ENCODE measurements at places on chromosomes 7 and 10. TPM values are rescaled to one million over a fixed set of nuclear protein-coding genes. Genes with fewer than 3 reads are reported as not detected.

GRCh38 chr10:100485366-100485765 lies 22.6 kb downstream of the WNT8B start:
- H3K4me3 ChIP-seq = no peak overlapping the region
- peaks cover 58% of the 10 kb centered on the region for H3K27me3 ChIP-seq
- peaks cover 15% of the 10 kb centered on the region for H3K36me3 ChIP-seq

DNA sequence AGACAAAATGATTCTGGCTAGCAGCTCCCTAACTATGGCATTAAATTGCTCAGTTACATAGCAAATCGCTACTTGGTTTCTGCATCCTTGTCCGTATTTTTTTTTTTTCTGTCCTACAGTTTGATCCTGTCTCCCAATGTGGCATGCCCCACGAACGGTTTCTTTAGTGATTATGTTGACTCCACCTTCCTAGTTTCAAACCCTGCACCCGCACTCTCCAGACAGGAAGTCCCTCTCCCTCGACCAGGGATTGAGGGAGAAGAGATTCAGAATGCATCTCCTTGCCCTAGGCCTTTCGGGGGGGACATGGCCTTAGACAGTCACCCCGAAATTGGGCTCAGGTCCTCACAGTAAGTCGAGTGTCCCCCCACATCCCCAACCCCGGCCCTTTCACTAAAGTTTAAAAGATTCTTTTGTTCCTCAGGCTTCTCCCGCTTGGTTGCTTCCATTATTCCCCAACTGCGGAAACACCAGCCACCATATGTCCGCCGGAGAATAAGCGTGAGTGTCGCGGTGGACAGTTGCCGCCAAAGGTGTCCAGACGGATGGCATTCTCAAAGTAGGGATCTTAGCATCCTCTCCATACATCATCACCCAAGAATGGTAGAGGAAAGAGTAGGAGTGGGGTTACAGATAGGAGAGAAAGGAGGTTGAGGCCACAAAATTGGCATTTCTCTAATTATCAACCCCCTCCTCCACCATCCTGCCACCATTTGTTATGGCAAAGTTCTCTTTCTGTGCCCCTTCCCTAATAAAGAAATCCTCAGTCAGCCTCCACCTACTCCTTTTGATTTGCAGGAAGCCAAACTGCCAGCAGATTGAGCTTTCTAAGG lies 7.3 kb downstream of the EVX1 start:
- H3K4me1 ChIP-seq = peaks cover 14% of the 10 kb centered on the region
- H3K4me3 ChIP-seq = no peak overlapping the region
- no peaks in the 10 kb centered on the region for H3K36me3 ChIP-seq

DNA sequence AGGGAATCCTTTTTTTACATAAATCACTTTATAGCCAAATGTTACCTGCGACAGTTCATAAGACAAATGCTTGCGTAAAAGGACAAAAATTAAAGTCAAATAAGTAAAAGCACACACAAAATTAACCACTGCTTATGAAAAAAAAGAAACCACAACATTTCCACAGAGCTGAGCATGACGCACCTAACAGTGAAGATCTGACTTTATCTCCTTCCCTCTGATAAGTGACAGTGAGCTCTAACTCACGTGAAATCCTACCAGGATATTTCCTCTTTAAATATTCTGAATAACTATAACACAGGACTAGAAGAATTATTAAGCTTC lies 225.5 kb downstream of the SFMBT2 start:
- no peak overlapping the region for H3K4me3 ChIP-seq
- H3K27me3 ChIP-seq = peaks cover 6% of the 10 kb centered on the region
- H3K4me1 ChIP-seq = peaks cover 4% of the 10 kb centered on the region
- H3K27ac ChIP-seq = no peak overlapping the region
- H3K36me3 ChIP-seq = no peaks in the 10 kb centered on the region

GRCh38 chr10:122207596-122207995 lies 63.5 kb upstream of the BTBD16 start:
- H3K27me3 ChIP-seq = no peaks in the 10 kb centered on the region
- no peak for DNase-seq
- H3K4me1 ChIP-seq = peaks cover 7% of the 10 kb centered on the region
- peaks cover 40% of the 10 kb centered on the region for H3K36me3 ChIP-seq
- peak overlapping the region; percentile 29 for H3K27ac ChIP-seq

- no peak for DNase-seq
- no peak overlapping the region for H3K27ac ChIP-seq
- no peaks in the 10 kb centered on the region for H3K36me3 ChIP-seq
- H3K27me3 ChIP-seq = peaks cover 3% of the 10 kb centered on the region
- H3K4me1 ChIP-seq = peaks cover 13% of the 10 kb centered on the region
- H3K4me3 ChIP-seq = no peak overlapping the region
Measured at GRCh38 chr10:58473976-58474375, 38.7 kb upstream of the BICC1 start.

- DNase-seq = no peak
- no peak overlapping the region for H3K27ac ChIP-seq
- no peaks in the 10 kb centered on the region for H3K36me3 ChIP-seq
- no peak overlapping the region for H3K4me3 ChIP-seq
- H3K27me3 ChIP-seq = peaks cover 7% of the 10 kb centered on the region
Measured at GRCh38 chr7:63117-63480, 129.3 kb upstream of the FAM20C start.

- DNase-seq = no peak
- peak overlapping the region; percentile 9 for H3K4me3 ChIP-seq
- H3K4me1 ChIP-seq = peaks cover 35% of the 10 kb centered on the region
- H3K27ac ChIP-seq = peak overlapping the region; percentile 54
Measured at GRCh38 chr7:130994378-130995115, 260.5 kb upstream of the KLF14 start.

The MRLN gene
- total RNA-seq = 0.75 TPM

The GNB2 gene
- 179 TPM for total RNA-seq

DNA sequence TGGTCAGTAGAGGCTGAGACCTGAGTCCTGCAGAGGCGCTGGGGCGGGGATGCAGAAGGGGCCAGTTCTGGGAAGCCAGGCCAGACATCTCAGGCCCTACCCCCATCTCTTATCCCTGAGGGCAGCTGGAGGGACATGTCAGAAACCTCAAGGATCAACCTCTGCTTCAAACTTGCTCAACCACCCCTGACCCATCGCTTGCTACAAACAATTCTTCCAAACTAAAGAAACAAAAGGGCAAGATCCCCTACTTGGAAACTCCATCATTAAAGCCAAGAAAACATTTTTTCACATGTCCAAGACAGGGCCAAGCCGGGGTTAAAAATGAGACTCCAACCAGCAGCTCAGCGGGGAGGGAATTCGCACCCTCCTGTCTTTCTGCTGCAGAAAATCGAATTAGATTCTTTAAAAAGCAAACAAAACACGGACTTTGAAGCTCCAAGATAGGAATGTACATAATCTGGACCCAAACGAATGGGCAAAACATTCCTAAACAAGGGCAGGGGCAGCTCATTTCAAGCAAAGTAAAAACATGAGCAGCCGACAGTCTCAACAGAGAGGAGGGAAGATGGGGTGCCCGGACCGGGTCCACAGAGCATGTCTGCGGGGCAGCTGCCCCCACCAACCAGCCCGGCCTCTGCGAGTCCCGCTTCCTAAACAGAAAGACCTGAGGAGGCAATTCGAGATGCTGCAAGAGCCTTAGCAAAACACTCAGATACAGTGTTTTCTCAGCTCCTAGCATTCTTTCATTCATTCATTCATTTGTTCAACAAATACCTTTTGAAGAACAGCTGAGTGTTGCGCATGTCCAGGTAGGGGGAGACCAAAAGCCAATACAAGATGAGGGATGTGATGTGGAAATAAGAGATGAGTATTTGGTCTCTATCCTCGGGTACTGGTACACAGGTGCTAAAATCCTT lies 44.8 kb downstream of the CHST15 start:
- DNase-seq = no peak

- no peak for DNase-seq
- H3K36me3 ChIP-seq = peaks cover 8% of the 10 kb centered on the region
- peaks cover 8% of the 10 kb centered on the region for H3K4me1 ChIP-seq
- H3K27ac ChIP-seq = no peak overlapping the region
- peak overlapping the region; percentile 46 for H3K4me3 ChIP-seq
- H3K27me3 ChIP-seq = peaks cover 2% of the 10 kb centered on the region
Measured at GRCh38 chr7:64905547-64905946, 2.5 kb downstream of the ZNF273 start.

- H3K27ac ChIP-seq = no peak overlapping the region
- H3K4me3 ChIP-seq = peak overlapping the region; percentile 84
- H3K4me1 ChIP-seq = peaks cover 52% of the 10 kb centered on the region
- peaks cover 4% of the 10 kb centered on the region for H3K27me3 ChIP-seq
Measured at GRCh38 chr10:79244841-79245504, 102.3 kb upstream of the PPIF start.

DNA sequence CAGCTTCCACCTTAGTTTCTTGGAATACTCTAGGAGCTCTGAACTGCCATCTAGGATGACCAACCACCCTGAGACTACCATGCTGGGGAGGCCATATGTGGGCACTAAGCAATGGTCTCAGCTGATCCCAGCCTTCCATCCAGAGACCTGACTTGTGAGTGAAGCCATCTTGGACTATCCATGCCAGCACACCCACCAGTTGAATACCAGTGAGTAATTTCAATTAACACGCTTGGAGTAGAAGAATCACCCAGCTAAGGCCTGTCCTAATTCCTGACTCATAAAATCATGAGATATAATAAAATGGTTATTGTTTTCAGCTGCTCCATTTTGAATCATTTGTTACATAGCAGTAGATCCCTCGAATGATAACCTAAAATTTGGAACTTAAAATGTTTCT lies 5.2 kb upstream of the KIF5B start:
- H3K27ac ChIP-seq = no peak overlapping the region
- no peak overlapping the region for H3K4me3 ChIP-seq
- no peaks in the 10 kb centered on the region for H3K27me3 ChIP-seq
- no peak for DNase-seq
- no peaks in the 10 kb centered on the region for H3K36me3 ChIP-seq

The MRPL32 gene
- total RNA-seq = 62.8 TPM

GRCh38 chr10:33547976-33548375 lies 213.5 kb upstream of the NRP1 start:
- no peak overlapping the region for H3K27ac ChIP-seq
- no peak for DNase-seq
- no peaks in the 10 kb centered on the region for H3K4me1 ChIP-seq
- H3K27me3 ChIP-seq = peaks cover 10% of the 10 kb centered on the region

The PFKP gene
- total RNA-seq = 48.8 TPM

GRCh38 chr7:25922296-25922695 lies 229.7 kb upstream of the NFE2L3 start:
- H3K27ac ChIP-seq = no peak overlapping the region
- H3K27me3 ChIP-seq = peaks cover 4% of the 10 kb centered on the region
- H3K4me3 ChIP-seq = no peak overlapping the region

The TRIM50 gene
- 4.6 TPM for total RNA-seq

DNA sequence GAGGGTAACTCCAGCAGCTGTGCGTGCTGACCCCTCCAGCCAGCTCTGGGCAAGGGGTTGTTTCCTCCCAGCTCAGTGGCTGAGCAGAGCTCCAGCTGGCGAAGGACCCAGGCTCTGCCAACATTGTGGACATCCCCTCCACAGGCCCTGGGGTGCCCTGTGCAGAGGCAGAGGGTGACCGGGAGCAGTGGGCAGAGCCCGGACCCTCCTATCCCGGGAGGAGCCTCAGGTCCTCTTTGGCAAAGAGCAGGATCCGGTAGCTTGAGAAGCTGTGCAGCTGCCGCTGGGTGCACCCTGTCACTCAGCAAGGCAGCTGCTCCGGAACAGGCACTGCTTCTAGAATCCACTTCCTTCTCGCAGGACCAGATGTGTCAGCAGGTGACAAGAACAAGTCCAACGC lies 175.9 kb downstream of the EBF3 start:
- H3K36me3 ChIP-seq = peaks cover 13% of the 10 kb centered on the region
- DNase-seq = no peak
- no peak overlapping the region for H3K27ac ChIP-seq
- H3K4me3 ChIP-seq = no peak overlapping the region

GRCh38 chr7:142796001-142796500 lies 25.3 kb downstream of the PRSS2 start:
- no peak for DNase-seq
- peaks cover 12% of the 10 kb centered on the region for H3K4me1 ChIP-seq
- H3K4me3 ChIP-seq = peak overlapping the region; percentile 78
- H3K36me3 ChIP-seq = no peaks in the 10 kb centered on the region
- peaks cover 90% of the 10 kb centered on the region for H3K27me3 ChIP-seq

The LRRTM3 gene
- total RNA-seq = 2.5 TPM

- H3K4me1 ChIP-seq = peaks cover 63% of the 10 kb centered on the region
- peak overlapping the region; percentile 56 for H3K27ac ChIP-seq
- H3K36me3 ChIP-seq = no peaks in the 10 kb centered on the region
- DNase-seq = no peak
- H3K4me3 ChIP-seq = no peak overlapping the region
- no peaks in the 10 kb centered on the region for H3K27me3 ChIP-seq
Measured at GRCh38 chr10:78774614-78774998, 294.2 kb upstream of the ZMIZ1 start.

DNA sequence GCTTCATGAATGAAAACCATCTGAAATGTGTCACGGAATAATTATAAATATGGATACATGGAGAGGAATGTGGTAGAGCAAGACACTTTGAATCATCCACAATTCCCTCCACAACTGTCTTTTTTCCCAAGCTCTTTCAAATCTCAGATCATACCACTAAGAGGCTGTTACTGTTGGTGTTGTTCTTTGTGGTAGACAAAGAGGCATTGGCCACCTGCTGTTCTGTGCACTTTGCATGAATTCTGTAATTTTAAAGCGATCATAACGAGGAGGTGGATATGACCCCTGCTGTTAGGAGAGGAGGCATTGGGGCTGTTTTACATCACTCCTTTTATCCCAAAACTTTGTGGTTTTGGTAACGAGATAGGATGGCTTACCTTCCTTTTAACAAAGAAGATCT lies 141.2 kb upstream of the KLF6 start:
- peak overlapping the region; percentile 16 for H3K27ac ChIP-seq
- H3K36me3 ChIP-seq = no peaks in the 10 kb centered on the region
- no peaks in the 10 kb centered on the region for H3K27me3 ChIP-seq
- peaks cover 8% of the 10 kb centered on the region for H3K4me1 ChIP-seq
- H3K4me3 ChIP-seq = no peak overlapping the region

- H3K27me3 ChIP-seq = peaks cover 23% of the 10 kb centered on the region
- H3K4me3 ChIP-seq = no peak overlapping the region
- no peak overlapping the region for H3K27ac ChIP-seq
- H3K36me3 ChIP-seq = no peaks in the 10 kb centered on the region
- no peak for DNase-seq
Measured at GRCh38 chr7:134353411-134353810, 36.7 kb upstream of the SLC35B4 start.

- H3K4me3 ChIP-seq = no peak overlapping the region
- no peaks in the 10 kb centered on the region for H3K27me3 ChIP-seq
- H3K27ac ChIP-seq = no peak overlapping the region
- no peaks in the 10 kb centered on the region for H3K4me1 ChIP-seq
Measured at GRCh38 chr7:143255564-143255963, 7.7 kb upstream of the GSTK1 start.

DNA sequence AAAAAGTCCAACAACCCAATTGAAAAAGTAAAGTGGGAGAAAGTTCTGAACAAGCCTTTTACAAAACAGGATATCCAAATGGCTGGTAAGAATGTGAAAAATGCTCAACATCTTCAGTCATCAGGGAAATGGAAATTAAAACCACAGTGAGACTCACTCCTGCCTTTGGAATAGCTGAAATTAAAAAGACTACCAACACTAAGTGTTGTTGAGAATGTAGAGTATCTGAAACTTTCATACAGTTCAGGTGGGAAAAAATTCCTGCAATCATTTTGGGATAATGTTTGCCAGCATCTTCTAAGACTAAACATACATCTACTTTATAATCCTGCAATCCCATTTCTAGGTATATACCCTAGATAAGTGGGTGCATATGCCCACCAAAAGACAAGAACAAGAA lies 395.1 kb downstream of the GRID1 start:
- DNase-seq = no peak
- H3K4me1 ChIP-seq = no peaks in the 10 kb centered on the region
- no peaks in the 10 kb centered on the region for H3K27me3 ChIP-seq
- no peak overlapping the region for H3K4me3 ChIP-seq

GRCh38 chr7:95404316-95404865 lies 8.2 kb upstream of the PON3 start:
- H3K4me1 ChIP-seq = no peaks in the 10 kb centered on the region
- H3K27me3 ChIP-seq = peaks cover 5% of the 10 kb centered on the region
- no peak overlapping the region for H3K27ac ChIP-seq
- no peak overlapping the region for H3K4me3 ChIP-seq
- H3K36me3 ChIP-seq = peaks cover 31% of the 10 kb centered on the region
